ENCODE measurements at places on chromosomes 3 and 15. TPM values are rescaled to one million over a fixed set of nuclear protein-coding genes. Genes with fewer than 3 reads are reported as not detected.

DNA sequence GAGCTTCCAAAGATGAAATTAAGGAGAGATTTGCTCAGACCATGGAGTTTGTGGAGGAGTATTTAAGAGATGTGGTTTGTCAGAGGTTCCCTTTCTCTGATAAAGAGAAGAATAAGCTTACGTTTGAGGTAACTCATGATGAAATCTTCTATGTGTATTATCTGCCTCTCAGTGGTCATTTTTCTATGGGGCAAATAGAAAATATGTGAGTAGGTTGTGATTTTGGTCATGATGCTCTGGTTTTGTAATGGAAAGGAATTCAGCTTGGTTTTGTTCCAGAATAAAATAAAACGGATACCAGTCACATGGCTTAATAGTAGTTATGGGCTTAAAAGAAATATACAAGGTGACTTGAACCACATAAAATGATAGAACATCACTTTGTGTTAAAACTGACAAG is 181.1 kb downstream of the ITPR1 start:
- no peak for DNase-seq

Gene RPL14
- 787 TPM for polyA plus RNA-seq

DNA sequence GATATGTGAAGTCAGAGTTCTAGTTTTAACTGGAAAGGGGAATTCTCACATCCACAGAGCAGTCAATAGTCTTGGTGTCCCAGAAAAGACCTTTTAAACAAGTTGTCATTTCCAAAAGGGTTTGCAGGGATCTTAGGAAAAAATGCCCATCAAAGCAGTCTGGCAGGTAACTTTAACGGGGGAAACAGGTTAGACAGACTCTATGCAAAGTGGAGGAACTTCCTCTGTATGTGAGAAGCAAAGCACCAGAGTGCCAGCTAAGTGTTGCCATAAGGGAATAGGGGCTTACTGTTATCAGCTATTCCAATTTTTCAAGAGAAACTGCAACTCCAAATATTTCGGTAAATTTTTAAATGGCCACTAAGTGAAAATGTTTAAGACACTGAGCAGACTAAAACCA is 307.9 kb upstream of the MDFIC2 start:
- DNase-seq, result no peak

DNA sequence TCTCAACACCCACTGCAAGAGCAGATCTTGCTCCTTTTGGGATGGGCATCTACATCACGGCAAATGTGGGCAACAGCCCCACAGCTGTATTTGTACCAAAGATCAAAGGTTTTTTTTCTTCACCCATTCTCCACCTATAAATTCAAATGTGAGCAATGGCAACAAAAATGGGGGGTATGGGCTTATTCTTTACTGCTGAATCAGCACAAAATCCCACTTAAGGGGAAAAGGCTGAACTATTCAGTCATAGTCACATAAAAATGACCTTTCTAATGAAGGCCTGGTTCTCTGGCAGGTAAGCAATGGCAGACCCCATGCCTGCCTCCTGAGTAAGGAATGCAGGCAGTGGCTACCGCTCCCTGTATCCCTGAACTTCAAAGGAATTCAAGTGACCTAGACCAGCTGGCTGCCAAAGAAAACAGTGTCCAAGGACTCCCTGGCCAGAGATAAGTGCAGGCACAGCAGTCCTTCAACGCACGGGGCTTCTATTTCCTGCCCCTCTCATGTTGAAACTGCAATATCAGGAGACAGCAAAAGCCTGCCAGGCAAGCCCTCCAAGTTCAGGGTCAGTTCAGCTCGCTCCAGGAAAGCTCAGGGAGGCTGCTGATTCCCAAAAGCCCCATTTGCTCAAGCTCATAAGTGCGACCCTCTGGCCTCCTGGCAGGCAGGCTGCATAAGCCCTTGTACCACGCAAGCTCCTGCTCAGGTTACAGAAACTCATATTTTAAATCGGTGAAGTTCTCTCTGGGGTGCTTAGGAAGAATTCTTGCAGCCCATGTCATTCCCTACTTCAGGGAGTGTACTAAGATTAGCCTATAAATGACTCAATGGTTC is 134.1 kb downstream of the PDZRN3 start:
- no peak for DNase-seq

DNA sequence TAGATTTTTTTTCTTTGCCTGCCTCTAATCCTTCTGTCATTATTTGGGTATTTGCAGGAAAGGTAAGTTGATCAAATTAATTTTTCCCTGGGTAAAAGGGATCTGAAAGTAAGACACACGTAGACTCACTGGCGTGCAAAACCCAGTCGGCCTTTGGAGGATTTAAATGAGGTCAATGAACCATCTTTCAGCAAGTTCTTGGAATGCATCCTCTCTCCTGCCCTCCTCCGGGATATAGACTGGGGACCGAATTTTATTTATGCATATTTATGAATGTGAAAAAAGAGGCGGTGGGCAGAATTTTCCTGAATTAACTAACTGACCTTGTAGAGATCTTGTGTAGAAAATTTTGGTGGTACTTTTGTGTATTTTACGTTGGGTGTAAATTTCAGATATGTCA is 2.2 kb downstream of the CADM2 start:
- DNase-seq, result no peak

DNA sequence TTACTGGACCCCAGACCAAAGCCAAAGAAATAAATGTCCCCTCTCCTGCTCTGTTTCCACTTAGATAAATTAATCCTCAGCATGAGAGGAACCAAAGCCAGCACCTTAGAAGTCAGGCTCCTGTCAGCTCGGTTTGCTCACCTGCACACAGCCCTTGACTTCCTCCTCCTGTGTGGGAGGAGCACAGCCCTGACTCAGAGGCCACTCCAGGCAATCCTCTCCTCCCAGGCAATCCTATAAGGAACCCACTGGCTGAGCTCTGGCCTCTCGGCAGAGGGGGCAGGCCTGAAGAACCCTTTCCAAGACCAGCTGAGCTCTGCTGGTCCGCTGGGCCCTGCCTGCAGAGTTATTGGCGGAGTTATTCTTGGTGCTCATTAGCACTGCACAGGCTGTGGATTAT is 30.8 kb downstream of the LIPC start:
- no peak for DNase-seq

DNA sequence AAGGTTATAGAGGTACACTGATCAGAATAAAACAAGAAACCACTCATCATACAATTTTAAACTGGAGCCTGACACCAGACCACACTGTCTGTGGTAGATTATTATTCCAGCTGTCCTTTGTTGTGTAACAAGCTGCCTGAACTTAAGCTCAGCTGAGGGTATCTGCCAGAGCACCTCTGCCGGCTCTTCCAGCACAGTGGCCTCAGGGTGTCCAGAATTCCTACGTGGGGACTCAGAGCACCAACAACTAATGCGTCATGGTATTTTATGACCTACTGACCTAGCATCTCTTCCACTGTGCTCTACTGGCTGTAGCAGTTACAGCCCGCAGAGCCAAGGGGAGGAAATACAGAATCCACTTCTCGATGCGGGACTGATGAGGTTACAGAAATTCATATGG is 15.6 kb upstream of the RAF1 start:
- no peak for DNase-seq

Gene TCAIM
- polyA plus RNA-seq, result 20.5 TPM

DNA sequence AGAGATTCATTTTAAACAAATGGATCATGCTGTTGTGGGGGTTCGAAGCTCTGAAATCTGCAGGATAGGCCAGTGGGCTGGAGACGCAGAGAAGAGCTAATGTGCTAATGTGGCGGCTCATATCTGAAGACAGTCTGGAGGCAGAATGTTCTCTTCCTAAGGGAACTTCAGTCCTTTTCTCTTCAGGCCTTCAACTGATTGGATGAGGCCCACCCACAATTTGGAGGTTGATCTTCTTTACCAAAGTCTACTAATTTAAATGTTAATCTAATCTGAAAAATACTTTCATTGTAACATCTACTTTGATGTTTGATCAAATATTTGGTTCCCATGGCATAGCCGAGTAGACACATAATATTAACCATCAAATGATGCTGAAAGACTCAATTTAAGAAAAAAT is 940.2 kb downstream of the ROBO1 start:
- DNase-seq, result no peak

- no peak for DNase-seq
Observed at GRCh38 chr15:49848807-49849206, 228.0 kb downstream of the DTWD1 start.

Gene VGLL3
- polyA plus RNA-seq, result 2.6 TPM

DNA sequence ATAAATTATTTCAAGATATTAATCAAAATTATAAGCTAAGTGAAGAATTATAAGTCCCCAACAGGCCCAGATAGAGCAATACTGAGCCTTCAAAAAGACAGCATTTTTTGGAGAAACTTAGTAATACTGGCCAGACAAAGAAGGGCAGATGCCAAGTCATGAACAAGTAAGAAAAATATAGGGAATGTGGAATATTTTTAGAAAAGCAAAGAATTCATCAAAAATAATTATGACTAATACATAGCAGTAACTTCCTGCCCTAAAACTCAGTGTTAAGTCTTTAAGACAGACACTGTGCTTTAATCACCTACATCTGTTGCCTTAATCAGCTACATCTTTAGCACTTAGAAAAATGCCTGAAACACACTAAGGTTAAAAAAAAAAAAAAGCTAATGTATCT is 31.2 kb downstream of the DPH6 start:
- DNase-seq, result no peak

Gene ZBED2
- 120 TPM for polyA plus RNA-seq

DNA sequence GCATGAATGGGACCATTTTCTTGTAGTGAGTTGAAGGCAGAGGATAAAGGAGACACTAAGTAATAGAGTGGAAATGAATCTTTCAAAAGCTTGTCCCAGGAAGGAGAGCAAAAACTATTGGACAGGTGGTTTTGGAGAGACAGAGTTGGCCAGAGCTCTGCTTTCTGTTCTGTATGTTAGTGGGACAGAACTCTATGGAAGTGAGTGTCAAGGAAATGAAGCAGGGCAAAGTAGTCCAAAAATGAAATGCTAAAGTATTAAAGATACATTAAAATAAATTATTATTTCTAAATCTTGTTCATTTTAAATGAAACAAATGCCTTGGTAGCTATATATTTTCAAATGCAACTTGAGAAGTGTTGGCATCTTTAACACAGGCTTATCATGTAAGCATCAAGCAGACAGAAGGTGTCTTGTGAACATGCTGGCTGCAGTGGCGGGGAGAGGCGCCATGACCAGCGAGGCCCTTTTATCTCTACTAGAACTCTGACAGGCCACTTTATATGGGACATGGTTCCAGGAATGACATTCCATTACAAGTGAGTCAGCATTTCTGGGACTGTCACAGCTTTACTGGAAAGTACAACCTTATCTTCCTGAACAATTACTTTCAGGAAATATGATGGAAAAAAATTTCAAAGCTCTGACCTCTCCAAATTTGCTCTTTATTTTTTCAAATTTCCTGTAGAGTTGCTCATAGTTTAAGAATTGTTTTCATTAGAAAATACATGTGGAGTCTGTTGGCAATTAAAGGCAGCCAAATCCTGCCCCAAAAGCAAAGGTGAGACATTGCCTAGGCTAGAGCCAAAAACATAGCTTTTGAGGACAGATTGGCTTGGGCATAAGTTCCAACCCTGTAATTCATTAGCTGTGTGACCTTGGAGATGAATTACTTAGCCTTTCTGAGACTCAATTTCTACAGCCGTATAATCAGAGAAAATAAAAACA is 106.5 kb downstream of the ECT2 start:
- no peak for DNase-seq

DNA sequence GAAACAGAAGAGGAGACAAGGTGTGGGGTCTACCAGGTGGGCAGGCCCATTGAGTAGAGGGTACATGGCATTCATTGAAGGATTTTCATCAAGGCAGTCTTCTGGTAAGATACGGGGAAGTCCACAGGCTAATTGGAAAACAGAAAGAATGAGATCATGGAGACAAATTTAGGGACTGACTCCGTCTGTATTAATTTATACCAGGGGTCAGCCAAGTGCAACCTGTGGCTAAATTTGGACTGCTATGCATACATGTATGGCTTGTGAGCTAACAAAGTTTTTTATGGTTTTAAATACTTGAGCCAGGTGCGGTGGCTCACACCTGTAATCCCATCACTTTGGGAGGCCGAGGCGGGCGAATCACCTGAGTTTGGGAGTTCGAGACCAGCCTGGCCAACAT is 21.1 kb upstream of the SNRPN start:
- no peak for DNase-seq

GRCh38 chr15:95503640-95504225 is 826.8 kb upstream of the NR2F2 start:
- DNase-seq, result no peak

GRCh38 chr3:11382146-11382745 is 110.0 kb downstream of the ATG7 start:
- no peak for DNase-seq

GRCh38 chr3:154776549-154777225 is 303.4 kb upstream of the MME start:
- DNase-seq, result no peak

DNA sequence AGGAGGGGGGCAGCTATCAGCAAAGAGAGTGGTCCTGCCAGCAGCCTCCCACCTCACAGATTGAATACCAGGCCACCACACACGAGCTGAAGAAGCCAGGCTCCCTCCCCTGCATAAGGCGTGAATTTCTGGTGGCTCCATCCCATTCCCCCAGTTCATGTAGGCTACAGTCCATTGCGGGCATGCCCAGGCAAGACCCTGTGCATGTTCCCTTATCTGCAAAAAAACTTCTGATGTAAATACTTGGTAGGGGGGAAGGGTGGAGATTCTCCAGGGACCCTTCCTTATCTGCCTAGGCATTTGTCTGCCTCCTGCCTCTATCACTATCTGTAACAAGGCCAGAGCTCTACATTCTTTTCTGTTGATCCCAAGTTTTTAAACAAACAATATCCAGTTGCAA is 27.6 kb upstream of the UBP1 start:
- no peak for DNase-seq

GRCh38 chr3:37183375-37183831 is 9.0 kb upstream of the LRRFIP2 start:
- peak; percentile 78 for DNase-seq

Gene HDAC11
- polyA plus RNA-seq, result 12.6 TPM

Gene SLC27A2
- polyA plus RNA-seq, result 0.31 TPM

Gene MFSD1
- polyA plus RNA-seq, result 49.8 TPM

GRCh38 chr3:160331127-160331937 is 67.7 kb downstream of the IFT80 start:
- DNase-seq, result no peak

Gene FOXP1
- polyA plus RNA-seq, result 6.2 TPM

DNA sequence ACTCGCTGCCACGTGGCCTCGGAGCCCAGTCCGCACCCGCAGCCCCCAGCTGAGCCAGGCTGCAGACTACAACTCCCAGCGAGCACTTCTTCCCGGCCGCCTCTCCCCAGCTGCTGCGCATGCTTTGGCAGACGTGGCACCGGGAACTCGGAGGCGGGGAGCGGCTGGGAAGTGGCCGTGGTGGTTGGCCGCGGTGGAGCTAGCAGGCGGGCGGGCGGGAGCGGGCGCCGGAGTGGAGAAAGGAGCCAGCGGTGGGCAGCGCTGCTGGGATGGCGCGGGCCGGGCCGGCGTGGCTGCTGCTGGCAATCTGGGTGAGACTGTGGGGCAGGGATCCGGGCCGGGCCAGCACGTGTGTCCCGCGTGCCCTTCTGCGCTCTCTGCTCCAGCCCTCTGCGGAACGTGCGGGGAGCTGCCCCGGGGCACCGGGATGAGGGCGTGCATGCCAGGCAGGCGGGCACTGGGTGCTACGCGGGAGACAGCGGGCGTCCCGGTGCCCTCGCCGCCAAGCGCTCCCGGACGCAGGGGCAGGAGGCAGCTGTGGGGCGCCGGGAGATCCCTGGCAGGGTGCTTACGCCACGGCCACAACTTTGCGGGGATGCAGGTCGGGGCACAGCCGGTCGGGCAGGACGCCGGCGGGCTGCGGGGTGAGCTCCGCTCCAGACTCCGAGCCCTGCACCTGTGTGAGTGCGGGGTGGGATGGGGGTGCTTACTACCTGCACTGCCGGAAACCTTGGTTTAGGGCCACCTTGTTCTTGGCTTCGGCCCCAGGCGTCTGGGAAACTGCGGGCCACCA is at the start of gene PDIA5:
PDIA5 (plus strand) TSS at position 130 of the 793 bp plus-strand sequence; CDS start at position 270, 140 bp downstream.
- DNase-seq, result peak; percentile 36

Gene SPESP1
- polyA plus RNA-seq, result 3.8 TPM

Gene GABRR3
- polyA plus RNA-seq, result not detected

Data from keratinocyte (primary cell).